ENCODE measurements at places on chromosomes 12 and 14. TPM values are rescaled to one million over a fixed set of nuclear protein-coding genes. Genes with fewer than 3 reads are reported as not detected.

- DNase-seq = no peak
Observed at GRCh38 chr12:66323017-66323416, 20.7 kb downstream of the HELB start.

DNA sequence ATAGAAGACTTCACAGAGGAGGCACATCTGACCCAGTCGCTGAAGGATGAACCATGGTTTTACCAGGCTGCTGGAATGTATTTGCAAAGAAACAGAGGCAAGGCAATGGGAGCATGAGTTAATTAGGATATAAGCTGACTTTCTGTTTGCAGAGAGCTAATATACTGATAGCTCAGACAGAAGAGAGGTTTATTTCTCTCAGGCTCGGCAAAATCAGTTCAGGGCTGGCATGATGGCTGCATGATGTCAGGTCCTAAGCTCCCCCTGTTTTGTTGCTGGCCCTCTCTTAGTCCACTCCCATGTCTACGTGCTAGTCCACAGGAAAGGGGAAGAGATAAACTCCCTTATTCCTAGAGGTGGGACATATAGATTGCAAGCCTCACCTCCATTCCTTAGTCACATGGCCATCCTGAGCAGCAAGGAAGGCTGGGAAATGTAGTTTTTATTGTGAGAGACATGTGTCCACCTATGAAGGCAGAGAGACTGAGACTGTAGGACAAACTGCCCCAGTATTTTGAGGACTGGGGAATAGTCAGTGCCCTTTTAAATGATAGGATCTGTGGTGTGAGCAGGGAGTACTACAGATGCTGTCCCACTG is 224.5 kb downstream of the VRK1 start:
- no peak for DNase-seq

MIPOL1 gene
- 28.3 TPM for total RNA-seq

WNT1 gene
- total RNA-seq = not detected

SERPINA6 gene
- 3.8 TPM for total RNA-seq

C14orf39 gene
- not detected for total RNA-seq

All from Caki2 (cell line).